ENCODE measurements at places on chromosomes 11 and 22. TPM values are rescaled to one million over a fixed set of nuclear protein-coding genes. Genes with fewer than 3 reads are reported as not detected.

Gene TRIM48
- total RNA-seq, result not detected

Gene TRIM49
- total RNA-seq, result not detected

Gene TSSK2
- total RNA-seq, result not detected

Gene MS4A1
- total RNA-seq, result not detected

Gene NLRP14
- total RNA-seq, result not detected

Gene TRPC6
- total RNA-seq, result 0.79 TPM

Gene OR52H1
- not detected for total RNA-seq

Gene ARHGAP20
- not detected for total RNA-seq

Gene SCGB1C1
- not detected for total RNA-seq

Gene BATF2
- total RNA-seq, result 0.64 TPM

Gene DRG1
- total RNA-seq, result 68.9 TPM

Gene DGCR6
- 1.8 TPM for total RNA-seq

Gene CHRM1
- total RNA-seq, result 0.06 TPM

Gene SFI1
- 10.5 TPM for total RNA-seq

Gene IGLL1
- not detected for total RNA-seq

Gene IFITM10
- 2.1 TPM for total RNA-seq

Gene OR52I1
- total RNA-seq, result not detected

Gene ARVCF
- total RNA-seq, result 2.1 TPM

Gene ARHGEF17
- 13.3 TPM for total RNA-seq

Gene FGF4
- not detected for total RNA-seq

Gene LSP1
- 3.2 TPM for total RNA-seq

Gene TCF20
- 10.9 TPM for total RNA-seq

Gene SCGB2A2
- not detected for total RNA-seq

Gene NOX4
- not detected for total RNA-seq

Gene DCPS
- total RNA-seq, result 17.9 TPM

Gene FREY1
- 0.96 TPM for total RNA-seq

Gene EFCAB6
- 0.45 TPM for total RNA-seq

Gene CHCHD10
- total RNA-seq, result 188 TPM

Gene RELT
- total RNA-seq, result 6.1 TPM

Gene APOBEC3F
- total RNA-seq, result 1.7 TPM

Gene NEU3
- total RNA-seq, result 4.4 TPM

Gene NCAPD3
- total RNA-seq, result 21.7 TPM

Gene TNKS1BP1
- 93.2 TPM for total RNA-seq

Gene SLC22A12
- not detected for total RNA-seq

Gene LGALS12
- not detected for total RNA-seq

Gene UBASH3B
- 43.2 TPM for total RNA-seq

Gene OR2AT4
- total RNA-seq, result not detected

Gene GLB1L3
- total RNA-seq, result 0.05 TPM

Gene BACE1-AS
- total RNA-seq, result 2.1 TPM

Measured in A549 treated with GW870086 at 1 μM for 4 hours (cell line).